Cortex of kidney (tissue), 1 donor: ENCODE measurements at places on chromosomes 11 and 22.

GRCh38 chr11:69088676-69089146, 40.0 kb downstream of the TPCN2 start:
- DNase-seq, result no peak

DNA sequence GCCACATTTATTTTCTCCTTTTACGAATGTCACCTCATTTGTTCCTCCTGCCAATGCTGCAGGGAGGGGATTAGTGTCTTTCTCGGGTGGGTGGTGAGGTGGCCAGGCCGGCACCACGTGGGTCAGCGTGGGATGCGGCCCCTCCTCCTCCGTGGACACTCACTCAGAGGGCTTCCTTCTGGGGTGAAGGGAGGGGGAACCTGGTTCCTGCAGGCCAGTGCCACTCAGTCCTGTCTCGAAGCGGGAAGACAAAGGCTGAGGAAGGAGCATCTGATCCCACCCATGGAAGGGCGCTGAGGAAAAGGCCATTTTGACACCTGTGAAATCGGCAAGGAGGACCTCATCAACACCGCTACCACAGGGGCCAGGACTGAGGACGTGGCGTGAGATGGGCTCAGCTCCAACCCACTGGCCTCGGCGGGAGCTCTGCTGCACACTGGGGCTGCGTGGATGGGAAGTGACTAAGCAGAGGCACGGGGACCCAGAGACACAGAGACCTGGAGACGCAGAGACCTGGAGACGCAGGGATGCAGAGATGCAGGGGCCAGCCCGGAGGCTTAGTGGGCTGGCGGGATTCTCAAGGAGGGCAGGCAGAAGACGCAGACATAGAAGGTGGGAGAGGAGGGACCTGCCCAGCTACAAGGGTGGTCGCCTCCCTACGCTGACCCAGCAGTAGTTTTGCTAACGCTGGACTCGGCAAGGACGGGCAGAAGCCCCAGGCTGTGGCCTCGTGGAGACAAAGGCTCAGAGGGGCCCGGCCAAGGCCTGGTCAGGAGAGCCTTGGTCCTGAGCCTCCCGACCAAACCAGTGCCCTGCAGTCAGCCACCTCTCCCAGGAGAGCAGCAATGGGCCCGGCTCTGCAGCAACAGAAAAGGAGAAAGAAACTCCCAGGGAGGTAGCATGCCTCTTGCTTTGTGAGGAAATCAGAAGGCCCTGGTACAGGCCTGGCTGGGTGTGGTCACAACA, 1071.2 kb downstream of the BRD1 start:
- DNase-seq, result no peak

GRCh38 chr11:24886880-24887619, 390.2 kb downstream of the LUZP2 start:
- no peak for DNase-seq

- no peak for DNase-seq
Observed at GRCh38 chr11:66907751-66908630, 50.2 kb downstream of the PC start.

DNA sequence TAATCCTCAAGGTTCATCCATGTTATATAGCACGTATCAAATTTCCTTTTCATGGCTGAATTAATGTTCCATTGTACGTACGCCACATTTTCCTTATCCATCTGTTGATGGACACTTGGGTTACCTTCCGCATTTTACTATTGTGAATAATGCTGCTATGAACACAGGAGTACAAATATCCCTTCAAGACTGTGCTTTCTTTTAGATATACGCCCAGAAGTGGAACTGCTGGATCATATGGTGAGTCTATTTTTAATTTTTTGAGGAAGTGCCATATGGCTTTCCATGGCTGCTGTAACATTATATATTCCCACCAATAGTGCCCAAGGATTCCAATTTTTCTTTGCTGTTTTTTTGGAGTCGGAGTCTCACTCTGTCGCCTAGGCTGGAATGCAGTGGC, 6.0 kb downstream of the MRPL40 start:
- no peak for DNase-seq

- DNase-seq, result no peak
Observed at GRCh38 chr11:70467201-70468085, 69.1 kb downstream of the CTTN start.

GRCh38 chr11:117229411-117229810, 2.5 kb downstream of the PCSK7 start:
- DNase-seq, result no peak

DNA sequence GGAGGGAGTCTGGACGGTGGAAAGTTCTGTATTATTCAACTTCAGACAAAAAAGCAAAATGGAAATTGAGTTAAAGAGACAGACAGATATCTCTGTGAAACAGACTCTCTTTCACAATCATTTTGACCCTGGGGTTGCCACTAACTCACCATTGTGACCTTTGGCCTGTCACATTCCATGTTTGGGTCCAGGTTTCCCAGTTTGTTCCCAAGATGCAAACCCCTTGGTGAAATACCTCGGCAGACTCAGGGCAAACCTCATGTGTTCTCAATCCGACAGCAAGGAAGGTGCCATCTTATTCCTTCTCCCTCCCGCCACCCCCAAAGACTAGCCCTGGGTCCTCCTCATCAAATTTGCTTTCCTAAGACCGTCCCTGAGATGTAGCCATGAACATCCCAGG, 41.8 kb downstream of the GALNT18 start:
- DNase-seq, result no peak

- DNase-seq, result no peak
Observed at GRCh38 chr11:45031912-45032519, 81.3 kb upstream of the TP53I11 start.

DNA sequence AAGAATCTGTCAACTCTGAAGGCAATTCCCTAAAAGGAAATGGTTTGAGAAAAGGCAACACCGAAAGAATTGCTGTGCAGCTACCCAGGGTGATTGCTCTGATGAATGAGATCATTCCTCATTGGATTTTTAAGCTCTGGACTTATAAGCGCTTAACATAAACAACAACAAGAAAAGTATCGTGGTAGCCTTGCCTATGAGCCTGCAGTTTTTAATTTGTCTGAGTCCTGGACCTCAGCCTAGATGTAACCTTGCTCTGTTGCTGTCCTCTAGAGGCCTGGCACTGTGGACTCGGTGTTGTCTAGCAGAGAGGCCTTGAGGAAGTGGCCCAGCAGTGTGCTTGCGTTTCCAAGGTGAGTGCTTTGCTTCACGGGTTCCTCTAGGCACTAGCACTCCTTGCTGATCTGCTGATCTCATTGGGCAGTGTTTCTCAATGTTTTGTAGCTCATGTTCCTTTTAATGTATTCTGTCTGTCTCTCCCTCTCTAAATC, 20.4 kb downstream of the CCDC81 start:
- no peak for DNase-seq

DNA sequence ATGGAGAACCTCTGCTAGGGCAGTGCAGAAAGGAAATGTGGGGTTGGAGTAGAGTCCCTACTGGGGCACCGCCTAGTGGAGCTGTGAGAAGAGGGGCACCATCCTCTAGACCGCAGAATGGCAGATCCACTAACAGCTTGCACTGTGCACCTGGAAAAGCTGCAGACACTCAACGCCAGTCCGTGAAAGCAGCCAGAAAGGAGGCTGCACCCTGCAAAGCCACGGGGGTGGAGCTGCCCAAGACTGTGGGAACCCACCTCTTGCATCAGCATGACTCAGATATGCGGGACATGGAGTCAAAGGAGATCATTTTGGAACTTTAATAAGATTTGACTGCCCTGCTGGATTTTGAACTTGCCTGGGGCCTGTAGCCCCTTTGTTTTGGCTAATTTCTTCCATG, 8.7 kb downstream of the TSKU start:
- DNase-seq, result no peak

- DNase-seq, result no peak
Observed at GRCh38 chr22:33274214-33275072, 216.3 kb upstream of the SYN3 start.

DNA sequence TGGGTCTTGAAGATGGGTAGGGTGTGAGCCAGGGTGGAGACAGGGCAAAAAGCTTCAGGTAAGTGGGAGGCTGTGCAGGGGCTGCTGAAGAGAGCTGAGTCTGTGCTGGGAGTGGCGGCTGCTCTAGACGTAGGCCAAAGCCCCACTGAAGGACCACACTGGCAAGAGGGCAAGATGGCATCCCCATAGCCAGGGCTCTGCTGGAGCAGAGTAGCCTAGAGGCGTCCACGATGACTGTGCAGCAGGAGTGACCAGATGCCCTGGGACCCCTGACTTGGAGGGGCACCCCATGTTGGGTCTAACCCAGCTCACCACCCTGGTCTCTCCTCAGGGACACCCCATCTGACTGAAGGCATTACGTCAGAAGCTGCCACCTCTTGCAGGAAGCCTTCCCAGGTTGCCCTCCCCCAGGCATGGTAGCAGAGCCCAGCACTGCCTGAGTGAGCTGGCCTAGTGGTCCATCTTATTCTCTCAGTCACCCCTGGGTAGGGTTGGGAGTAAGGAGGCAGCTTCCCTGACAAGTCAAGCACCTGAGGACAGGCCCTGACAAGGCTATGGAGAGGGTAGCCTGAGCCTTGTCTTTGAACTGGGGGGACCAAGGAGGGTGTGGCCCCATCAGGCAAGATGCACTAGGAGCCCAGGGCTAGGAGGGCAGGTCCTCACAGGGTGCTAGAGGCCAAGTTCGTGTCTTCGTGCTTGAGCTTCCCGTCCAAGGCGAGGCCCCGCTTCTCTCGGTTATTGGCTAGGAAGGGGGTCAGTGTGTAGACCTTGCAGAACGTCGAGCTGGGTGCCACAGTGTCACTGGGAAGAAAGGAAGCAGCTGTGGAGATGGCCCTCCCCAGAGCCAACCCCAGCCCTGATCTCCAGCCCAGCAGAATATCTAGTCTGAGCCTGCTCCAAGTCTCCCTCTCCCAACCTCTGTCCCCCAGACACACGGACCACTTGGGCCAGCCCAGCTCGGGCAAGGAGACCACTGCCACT, 33.1 kb downstream of the TPBGL start:
- no peak for DNase-seq

GRCh38 chr11:16831316-16832192, 93.1 kb downstream of the C11orf58 start:
- DNase-seq, result no peak

DNA sequence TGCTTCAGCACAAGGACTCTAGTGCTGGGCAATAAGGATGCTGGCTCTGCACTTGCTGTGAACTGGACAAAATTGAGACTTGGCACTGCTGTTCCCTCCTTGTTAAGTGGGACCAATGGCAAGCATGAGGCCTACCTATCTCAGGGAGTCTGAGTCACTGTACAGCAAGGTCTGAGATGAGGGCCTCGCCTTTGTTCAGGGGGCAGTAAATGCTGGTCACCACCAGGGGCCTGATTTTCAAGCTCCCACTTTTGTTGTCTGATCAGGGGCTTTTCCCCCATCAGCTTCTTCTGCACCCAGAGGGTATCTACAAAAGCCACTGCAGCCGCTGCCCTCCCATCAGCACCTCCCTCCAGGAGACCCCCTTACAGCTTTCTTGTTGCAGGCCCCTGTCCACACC, 22.8 kb downstream of the DHCR7 start:
- DNase-seq, result no peak

DNA sequence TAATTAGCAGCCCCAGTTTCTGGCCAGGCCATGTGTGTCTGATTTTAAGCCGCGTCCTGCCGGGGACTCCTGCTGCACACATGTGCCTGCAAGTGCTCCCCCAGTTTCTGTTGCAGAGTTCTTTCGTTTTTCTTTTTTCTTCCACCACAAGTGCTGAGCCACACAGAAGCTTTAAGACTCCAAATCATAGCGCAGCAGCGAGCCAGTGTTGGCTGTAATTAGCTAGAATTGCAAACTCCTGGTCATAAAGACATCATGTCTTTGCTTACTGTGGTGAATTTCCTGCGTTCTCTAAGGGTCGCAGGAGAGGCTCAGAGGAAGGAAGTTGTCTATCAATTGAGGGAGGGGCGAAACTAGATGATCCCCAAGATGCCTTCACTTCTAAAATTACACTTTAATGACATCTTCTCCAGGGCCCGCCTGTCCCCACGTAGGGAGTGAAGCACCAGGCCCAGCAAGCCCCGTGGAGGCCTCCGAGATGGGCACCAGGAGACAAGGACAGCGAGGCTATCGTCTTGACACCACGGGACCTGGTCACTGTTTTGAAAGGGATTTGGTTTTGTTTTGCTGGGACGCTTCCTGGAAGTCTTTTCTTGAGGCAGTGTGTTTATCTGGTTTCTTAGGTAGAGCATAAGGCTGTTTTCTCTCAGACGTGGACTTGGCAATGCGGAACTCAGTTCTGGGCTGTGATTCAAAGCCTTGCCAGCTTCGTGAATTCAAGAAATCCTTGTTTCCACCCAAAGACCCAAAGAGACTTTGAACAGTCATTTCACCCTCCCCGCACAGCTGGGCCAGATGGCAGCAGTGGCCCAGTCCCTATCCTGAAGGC, 71.8 kb downstream of the UBASH3B start:
- no peak for DNase-seq

GRCh38 chr11:20089367-20089766, 70.9 kb downstream of the DBX1 start:
- no peak for DNase-seq

GRCh38 chr11:80650966-80651365, 1210.1 kb upstream of the TENM4 start:
- DNase-seq, result no peak

DNA sequence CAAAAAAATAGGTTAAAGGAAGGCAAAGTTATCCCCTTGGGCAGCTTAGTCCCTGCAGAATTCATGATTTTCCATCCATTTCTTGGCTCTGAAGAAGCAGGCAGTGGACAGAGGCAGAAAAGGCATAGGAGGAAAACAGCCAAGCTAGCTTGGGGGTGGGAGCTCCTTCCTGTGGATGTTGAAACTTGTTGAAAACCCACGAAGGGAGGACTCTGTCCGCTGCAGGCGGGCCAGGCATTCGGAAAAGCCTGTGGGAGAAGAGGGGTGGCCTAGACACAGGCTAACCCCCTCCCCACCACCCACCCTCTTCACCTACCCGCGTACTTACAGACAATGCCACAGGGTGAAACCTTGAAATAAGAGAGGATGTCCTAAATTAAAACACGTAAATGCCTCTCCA, 72.1 kb downstream of the C22orf31 start:
- no peak for DNase-seq

- DNase-seq, result no peak
Observed at GRCh38 chr22:44389926-44390612, 77.3 kb upstream of the SHISAL1 start.

GRCh38 chr11:73315293-73316020, 7.4 kb downstream of the ARHGEF17 start:
- no peak for DNase-seq

GRCh38 chr11:66625041-66625751, 8.8 kb downstream of the RBM14 start:
- no peak for DNase-seq

GRCh38 chr11:36743039-36743438, 145.0 kb upstream of the RAG2 start:
- no peak for DNase-seq

- no peak for DNase-seq
Observed at GRCh38 chr11:18853086-18853720, 61.6 kb upstream of the PTPN5 start.

- DNase-seq, result no peak
Observed at GRCh38 chr11:73389134-73389525, 12.9 kb downstream of the RELT start.

DNA sequence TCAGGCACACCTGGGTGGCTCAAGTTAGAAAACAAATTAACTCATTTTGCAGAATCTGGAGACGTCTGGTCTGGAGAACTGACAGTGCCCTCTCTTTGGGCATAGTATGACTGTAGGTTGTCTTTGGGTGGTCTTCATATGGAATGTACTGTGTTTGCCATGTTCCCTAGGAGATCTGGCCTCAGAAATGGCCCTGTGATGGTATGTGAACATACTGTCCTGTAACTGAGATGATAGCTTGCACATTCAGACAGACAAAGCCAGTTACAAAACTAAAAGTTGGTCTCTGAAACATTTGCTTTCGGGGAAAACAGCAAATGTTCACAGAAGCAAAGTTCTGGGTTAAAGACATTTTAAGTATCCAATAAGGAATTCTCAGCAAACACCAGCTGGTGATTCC, 29.7 kb downstream of the CD44 start:
- DNase-seq, result no peak
